CD4-positive, alpha-beta T cell treated with Interleukin-4 for 1 hour (primary cell): ENCODE measurements at places on chromosomes 6 and 20.

- no peak for DNase-seq
Measured at GRCh38 chr6:40685862-40686261, 98.7 kb upstream of the LRFN2 start.

DNA sequence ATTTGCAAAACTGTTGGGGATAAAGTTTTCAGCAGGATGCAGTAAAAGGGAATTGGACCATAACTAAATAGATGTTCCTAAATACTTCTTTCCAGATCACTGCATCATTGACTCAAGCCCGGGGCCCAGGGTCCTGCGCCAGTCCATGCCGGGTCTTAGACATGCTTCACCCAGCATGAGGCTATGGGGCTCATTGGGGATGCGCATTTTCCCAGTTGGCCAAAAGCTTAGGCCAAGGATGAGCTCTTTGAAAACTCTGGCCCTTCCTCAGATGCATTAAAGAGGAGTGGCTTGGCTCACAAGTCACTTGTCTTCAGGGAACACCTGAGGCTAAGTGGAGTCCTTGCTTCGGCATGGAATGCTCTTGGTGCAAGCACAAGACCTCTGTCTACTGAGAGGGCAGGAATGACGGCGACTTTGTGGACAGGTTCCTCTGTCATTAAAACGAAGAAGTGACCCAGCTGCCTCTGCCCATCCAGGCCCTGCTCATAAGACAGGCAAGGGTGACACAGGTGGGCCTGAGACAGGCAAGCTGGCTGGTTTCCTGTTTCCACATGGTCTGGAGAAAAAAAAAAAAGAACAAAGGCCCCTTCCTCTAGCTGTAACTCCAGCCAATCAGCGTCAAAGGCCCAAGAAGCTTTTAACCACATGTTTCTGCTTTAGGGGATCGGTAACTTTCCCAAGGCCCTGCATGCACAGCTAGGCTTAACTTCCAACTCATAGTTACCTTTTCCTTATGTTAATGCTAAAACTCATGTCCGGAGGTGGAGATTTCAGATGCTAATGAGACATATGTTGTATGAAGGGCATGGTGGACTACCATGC lies 81.4 kb upstream of the CDH4 start:
- no peak for DNase-seq

DNA sequence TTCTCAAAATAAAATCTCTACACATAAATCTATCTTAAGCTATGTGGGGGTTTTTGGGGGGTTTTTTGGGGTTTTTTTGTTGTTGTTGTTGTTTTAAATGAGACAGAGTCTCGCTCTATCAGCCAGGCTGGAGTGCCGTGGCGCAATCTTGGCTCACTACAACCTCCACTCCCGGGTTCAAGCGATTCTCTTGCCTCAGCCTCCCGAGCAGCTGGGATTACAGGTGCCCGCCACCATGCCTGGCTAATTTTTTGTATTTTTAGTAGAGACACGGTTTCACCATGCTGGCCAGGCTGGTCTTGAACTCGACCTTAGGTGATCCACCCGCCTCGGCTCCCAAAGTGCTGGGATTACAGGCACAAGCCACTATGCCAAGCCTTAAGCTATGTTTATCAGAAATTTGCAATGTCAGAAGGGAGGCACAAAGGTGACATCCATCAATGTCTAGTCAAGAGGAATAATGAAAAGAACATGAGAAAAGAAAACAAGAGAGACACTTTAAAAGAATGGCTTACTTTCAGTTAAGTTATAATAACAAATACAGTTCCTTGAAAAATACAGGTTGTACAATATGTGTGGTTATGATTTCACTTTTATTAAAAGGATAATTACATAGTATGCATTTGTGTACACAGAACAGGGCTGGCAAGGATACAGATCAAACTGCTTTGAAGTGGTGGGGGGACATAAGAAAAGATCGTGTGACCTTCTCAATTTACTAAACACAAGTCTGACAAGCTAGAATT lies 28.6 kb downstream of the SLC23A2 start:
- DNase-seq = no peak

GRCh38 chr6:126086560-126086959 lies 100.2 kb downstream of the TRMT11 start:
- DNase-seq = no peak

GRCh38 chr6:110392727-110393126 lies 22.6 kb downstream of the DDO start:
- DNase-seq = no peak
